Stimulated activated CD8-positive, alpha-beta memory T cell treated with anti-CD3 and anti-CD28 coated beads, Interleukin-7, amount 100 ng/mL, for 1 hour (primary cell): ENCODE measurements at places on chromosomes 13 and 19.
A peak's percentile ranks its signal among the peaks of the same experiment; 100 is the strongest.

DNA sequence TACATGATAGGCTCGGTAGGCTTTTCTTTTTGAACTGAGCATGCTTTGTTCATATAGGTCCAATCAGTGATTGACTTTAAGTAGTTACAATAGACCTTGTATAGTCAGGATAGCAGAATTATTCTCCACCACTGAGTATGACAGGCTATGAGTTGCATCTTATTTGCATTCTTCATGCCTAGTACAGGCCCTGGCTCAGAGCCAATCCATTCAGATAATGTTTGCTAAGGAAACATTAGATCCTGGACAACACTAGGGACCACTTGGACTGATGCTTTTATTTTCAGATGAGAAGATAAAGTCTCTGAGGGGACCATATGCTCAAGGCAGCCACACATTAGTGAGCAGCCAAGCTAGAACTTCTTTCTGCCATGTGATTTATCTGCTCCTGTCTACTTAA is 133.9 kb downstream of the KL start:
- DNase-seq, result no peak

DNA sequence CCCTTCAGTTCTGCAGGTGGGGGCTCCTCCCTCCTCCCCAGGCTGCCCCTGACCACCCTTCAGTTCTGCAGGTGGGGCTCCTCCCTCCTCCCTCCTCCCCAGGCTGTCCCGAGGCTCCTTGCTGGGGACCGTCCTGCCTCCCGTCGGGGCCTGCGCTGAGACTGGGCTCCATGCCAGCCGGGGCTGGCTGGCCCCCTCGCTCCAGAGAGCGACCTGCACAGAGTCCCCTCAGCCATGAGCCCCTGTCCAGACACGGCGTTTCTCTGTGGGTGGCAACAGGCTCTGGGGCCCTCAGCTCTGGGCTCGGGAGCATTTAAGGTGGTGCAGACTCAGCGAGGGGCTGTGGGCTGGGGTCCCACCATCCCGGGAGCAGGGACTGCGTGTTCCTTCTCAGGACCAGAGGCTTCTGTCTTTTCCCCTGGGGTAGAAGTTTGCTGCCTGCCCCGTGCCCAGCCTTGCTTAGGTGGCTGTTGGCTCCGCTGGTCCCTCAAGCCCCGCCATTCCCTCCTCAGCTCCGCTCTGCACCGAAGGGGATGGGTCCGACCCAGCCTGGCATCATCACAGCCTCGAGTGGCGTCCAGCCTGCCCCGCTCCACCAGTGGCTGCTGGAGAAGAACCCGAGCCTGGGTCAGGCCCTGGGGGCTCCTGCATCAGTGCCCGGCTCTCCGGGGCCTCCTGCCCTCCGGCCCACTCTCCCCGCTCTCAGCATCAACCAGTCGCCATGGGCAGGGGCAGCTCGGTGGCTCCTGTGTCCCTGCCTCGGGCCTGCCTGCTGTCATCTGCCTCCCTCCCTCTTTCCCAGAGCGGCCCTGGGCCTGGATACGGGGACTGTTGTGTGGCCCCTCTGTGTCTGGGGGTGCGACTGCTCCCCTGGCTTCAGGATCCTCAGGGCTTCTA is 27.6 kb downstream of the CSNK1G2 start:
- DNase-seq, result no peak

DNA sequence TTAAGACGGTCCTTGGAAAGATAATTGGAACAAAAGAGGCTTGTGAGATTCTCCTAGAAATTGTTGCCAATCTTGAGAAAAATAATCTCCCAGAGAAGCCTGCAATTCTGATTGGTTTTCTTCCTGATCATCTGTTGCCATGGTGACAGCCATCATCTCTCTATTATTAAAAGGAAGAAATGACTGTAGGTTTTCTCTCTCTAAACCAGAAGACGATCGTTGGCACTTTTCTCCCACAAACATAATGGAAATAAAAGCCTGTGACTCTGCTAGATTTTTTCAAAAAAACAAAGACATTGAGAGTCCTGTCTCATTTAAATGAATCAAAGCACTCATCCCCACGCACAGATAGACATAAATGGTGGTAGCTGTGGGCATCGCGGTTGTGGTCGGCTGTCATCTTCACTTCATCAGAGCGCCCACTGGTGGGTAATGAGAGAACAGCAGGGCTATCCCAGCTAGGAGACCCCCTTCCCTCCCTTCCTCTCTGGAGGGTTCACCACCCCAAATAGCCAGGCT is 21.7 kb upstream of the CALM3 start:
- no peak for DNase-seq

- no peak for DNase-seq
Observed at GRCh38 chr13:113035213-113035800, 66.3 kb downstream of the MCF2L start.

DNA sequence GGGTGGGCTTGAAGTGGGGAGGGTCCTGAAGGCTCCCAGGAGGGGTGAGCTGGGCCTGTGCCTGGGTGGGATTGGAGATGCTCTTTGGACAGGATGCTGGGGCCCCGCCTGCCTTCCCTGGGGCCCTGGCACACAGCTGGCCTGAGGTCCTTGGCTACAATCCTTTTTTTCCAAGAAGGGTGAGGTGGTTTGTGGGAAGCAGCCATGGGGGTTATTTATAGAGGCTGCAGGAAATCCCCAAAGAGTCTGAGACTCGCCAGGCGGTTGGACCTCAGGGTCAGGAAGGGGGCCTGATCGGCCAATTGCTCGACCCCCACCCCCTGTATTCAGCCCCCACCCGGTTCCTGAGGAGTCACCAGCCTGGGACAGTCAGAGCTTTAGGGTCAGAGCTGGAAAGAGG is 10.0 kb downstream of the GTPBP3 start:
- no peak for DNase-seq

GRCh38 chr19:3019211-3019854 is 9.7 kb downstream of the TLE2 start:
- no peak for DNase-seq

DNA sequence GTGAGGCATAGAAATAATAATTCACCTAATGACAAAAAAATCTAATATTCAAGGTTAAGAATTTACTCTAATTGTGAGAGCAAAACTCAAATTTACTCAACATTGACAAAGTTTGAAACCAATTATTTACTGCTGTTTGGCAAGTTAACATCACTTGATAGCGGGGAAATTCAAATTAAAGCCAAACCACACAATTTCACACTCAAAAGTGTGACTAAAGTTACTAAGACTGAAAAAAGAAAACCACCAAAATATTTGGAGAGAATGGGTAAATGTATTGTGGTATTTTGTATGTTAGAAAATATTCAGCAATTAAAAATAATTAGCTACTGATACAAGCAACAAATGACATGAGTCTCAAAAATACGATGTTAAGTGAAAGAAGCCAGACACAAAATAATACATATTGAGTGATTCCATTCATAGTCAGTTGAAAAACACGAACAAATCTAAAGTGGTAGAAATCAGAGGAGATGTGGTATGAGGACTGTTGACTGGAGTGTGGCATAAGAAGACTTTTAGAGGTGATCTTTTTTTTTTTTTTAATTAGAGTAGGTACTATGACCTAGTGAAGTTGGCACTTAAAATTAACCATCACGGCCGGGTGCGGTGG is 541.4 kb upstream of the ATXN8OS start:
- DNase-seq, result no peak

DNA sequence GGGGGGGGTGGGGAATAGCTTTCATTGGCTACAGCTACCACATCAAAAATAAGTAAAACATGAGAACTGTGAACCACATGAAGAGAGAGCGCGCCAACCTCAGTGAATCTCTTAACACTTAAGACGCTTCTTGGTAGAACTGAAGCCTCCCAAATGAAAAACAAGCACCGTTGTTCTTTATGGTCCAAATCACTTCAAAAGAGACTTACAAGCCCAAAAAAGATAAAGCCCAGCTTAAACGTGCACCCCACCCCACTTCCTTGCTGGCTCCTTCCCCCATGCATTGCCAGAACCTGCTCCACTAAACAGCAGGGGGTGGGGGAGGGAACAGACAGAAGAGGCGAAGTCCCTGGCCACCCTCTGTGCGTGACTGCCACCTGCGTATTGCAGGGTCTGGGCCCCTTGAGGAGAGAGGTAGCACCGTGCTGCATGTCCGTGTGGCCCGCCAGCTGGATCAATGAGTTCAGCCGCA is 479.1 kb downstream of the FOXO1 start:
- peak; percentile 36 for DNase-seq

- DNase-seq, result no peak
Observed at GRCh38 chr13:90806892-90807291, 540.6 kb upstream of the MIR17HG start.

- DNase-seq, result no peak
Observed at GRCh38 chr19:3114018-3114726, 20.0 kb downstream of the GNA11 start.

- no peak for DNase-seq
Observed at GRCh38 chr13:54206626-54207025, 1178.0 kb downstream of the OLFM4 start.

DNA sequence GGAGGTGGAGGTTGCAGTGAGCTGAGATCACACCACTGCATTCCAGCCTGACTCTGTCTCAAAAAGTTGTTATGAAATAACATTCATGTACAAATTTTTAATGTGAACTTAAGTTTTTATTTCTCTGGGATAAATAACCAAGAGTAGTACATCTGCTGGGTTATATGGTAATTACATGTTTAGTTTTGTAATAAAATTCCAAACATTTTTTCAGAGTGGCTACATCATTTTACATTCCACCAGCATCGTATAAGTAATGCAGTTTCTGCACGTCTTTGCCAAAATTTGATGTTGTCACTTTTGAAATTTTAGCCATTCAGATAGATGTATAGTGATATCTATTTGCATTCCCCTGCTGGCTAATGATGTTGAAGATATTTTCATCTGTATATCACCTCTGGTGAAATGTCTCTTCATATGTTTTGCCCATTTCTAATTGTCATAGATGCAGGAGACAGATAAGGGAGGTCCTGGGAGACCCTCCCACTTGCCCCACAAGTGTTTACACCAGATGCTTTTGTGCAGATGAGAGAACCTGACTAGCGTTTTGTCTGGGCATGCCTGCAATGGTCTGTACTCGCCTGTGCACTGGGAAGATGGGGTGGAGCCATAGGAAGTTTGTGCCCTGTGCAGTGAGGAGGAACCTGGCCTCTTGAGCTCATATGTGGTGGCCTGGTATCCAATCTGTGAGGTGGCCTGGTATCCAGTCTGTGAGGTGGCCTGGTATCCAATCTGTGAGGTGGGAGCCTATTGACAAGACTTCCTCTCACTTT is 12.7 kb upstream of the KBTBD6 start:
- DNase-seq, result no peak

GRCh38 chr19:4781801-4782200 is 9.7 kb upstream of the FEM1A start:
- no peak for DNase-seq

- no peak for DNase-seq
Observed at GRCh38 chr19:3977242-3978143, 6.6 kb upstream of the DAPK3 start.

GRCh38 chr13:44312834-44313551 is 60.6 kb upstream of the SERP2 start:
- no peak for DNase-seq

DNA sequence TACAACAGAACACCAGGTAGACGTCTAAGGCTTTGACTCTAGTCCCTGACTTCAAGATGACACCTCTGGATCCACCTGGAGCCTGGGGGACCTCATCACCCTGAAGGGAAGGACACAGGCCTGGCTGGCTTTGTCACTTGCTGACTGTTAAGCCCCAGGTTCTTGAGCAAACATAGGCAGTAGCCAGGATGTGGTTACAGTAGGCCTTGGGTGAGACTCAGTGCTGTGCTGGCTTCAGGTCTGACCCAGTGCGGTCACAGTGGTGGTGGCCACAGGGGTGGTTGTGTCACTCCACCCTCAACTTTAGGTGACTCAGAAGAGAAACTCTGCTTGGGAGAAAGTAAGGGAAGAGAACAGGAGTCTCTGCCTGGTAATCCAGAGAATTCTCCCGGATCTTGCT is 497.8 kb downstream of the UQCRFS1 start:
- no peak for DNase-seq

- no peak for DNase-seq
Observed at GRCh38 chr13:47306991-47307390, 410.1 kb upstream of the HTR2A start.

- DNase-seq, result no peak
Observed at GRCh38 chr13:40812102-40812501, 22.7 kb downstream of the SLC25A15 start.

- DNase-seq, result no peak
Observed at GRCh38 chr13:97826421-97827012, 127.0 kb upstream of the IPO5 start.

GRCh38 chr19:18763674-18764590 is 27.2 kb downstream of the COMP start:
- no peak for DNase-seq

GRCh38 chr19:55024111-55024510 is 14.0 kb downstream of the GP6 start:
- no peak for DNase-seq

DNA sequence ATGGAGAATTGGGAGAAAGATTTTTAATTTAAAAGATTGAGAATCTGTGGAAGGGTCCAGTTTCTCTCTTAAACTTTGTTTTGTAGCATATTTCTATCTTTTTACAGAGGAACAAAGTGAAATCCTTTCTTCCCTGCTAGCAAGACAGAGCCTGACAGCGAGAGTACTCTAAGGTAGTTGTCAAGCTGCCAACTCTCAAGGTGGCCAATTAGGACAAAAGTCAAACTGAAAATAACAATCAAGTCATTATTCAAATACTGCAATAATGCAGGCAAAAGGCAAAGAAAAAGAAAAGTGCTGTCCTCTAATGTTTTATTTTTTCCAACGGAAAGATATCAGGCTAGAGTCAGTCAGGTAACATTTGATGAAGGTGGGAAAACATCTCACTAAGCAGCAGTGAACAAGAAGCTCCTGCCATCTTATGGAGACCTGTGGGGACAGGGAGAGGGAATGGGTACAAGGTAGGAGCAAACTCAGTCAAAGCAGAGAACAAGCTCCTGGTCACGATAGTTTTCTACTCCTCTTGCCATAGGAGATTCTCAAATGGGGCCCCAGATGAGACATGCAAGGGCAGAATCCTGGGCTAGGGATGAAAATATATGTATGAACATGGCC is 801.9 kb upstream of the SLITRK1 start:
- DNase-seq, result no peak

GRCh38 chr13:79861731-79862130 is 380.8 kb downstream of the NDFIP2 start:
- no peak for DNase-seq

GRCh38 chr13:110978390-110978789 is 63.5 kb upstream of the ANKRD10 start:
- no peak for DNase-seq

- DNase-seq, result no peak
Observed at GRCh38 chr13:74678308-74678965, 544.2 kb upstream of the KLF12 start.

DNA sequence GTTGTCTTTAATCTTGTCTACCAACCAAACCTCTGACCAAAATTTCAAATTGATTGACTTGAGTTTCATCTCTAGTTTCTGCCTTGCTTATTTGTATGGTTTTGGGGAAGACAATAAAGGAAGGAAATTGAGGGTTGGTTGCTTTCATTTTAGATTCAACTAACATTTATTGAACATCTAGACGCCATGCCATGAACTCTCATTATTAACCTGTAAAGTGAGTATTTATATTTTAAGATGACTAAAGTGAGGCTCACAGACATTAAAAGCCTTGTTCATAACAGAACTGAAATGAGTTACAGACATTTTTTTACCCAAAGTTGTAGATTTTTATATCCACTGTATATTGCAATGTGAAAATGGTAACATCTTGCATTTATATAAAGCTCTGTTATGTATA is 239.3 kb downstream of the LMO7 start:
- no peak for DNase-seq
